Lung (tissue), 17 donors: ENCODE measurements at places on chromosomes 16 and 17. TPM values are rescaled to one million over a fixed set of nuclear protein-coding genes. Genes with fewer than 3 reads are reported as not detected.

GRCh38 chr16:17397499-17397891 lies 73.3 kb downstream of the XYLT1 start:
- peaks cover 19% of the 10 kb centered on the region for H3K4me1 ChIP-seq
- H3K4me3 ChIP-seq, result no peak overlapping the region
- H3K27ac ChIP-seq, result no peak overlapping the region
- peak; percentile 79 for DNase-seq

GRCh38 chr17:48543107-48543853 lies 1.6 kb downstream of the HOXB2 start:
- peak; percentile 49 for DNase-seq
- H3K36me3 ChIP-seq, result peaks cover 19% of the 10 kb centered on the region
- peaks cover 13% of the 10 kb centered on the region for H3K4me1 ChIP-seq
- peak overlapping the region; percentile 47 for H3K4me3 ChIP-seq
- H3K27me3 ChIP-seq, result no peaks in the 10 kb centered on the region
- H3K27ac ChIP-seq, result peak overlapping the region; percentile 76

DNA sequence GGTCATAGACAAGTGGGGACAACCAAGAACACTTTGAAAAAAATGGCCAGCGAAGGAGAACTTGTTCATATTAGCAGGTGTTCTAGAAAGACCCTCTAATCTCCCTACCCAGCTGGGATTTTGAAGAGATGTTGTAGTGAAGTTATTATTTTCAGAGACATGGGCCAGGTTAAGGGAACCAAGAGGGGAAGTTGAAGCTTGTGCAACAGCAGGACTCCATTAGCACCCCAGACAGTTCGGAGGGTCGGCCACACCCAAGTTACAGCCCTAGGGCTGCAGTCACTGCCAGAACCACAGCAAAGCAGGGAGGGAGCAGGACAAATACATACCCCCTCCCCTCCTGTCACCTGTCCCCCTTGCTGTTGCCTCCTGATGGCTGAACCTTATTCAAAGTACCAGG lies 42.3 kb downstream of the WSB1 start:
- DNase-seq, result no peak
- no peak overlapping the region for H3K27ac ChIP-seq
- H3K4me3 ChIP-seq, result no peak overlapping the region
- H3K36me3 ChIP-seq, result no peaks in the 10 kb centered on the region

- peaks cover 5% of the 10 kb centered on the region for H3K4me1 ChIP-seq
- peak overlapping the region; percentile 75 for H3K27ac ChIP-seq
- H3K36me3 ChIP-seq, result no peaks in the 10 kb centered on the region
- DNase-seq, result peak; percentile 99
These were observed 9.3 kb upstream of the WBP2 start for GRCh38 chr17:75864448-75864871.

GRCh38 chr17:35982409-35983191 lies 1.3 kb upstream of the CCL16 start:
- no peaks in the 10 kb centered on the region for H3K4me1 ChIP-seq
- H3K27ac ChIP-seq, result no peak overlapping the region
- no peak for DNase-seq
- no peaks in the 10 kb centered on the region for H3K36me3 ChIP-seq
- no peak overlapping the region for H3K4me3 ChIP-seq

GRCh38 chr17:67374329-67375053 lies 2.6 kb upstream of the PITPNC1 start:
- no peaks in the 10 kb centered on the region for H3K36me3 ChIP-seq
- no peaks in the 10 kb centered on the region for H3K27me3 ChIP-seq
- DNase-seq, result peak; percentile 84

- H3K4me1 ChIP-seq, result no peaks in the 10 kb centered on the region
- H3K27ac ChIP-seq, result no peak overlapping the region
- H3K4me3 ChIP-seq, result no peak overlapping the region
These were observed 19.0 kb downstream of the UNKL start for GRCh38 chr16:1395444-1396031.

DNA sequence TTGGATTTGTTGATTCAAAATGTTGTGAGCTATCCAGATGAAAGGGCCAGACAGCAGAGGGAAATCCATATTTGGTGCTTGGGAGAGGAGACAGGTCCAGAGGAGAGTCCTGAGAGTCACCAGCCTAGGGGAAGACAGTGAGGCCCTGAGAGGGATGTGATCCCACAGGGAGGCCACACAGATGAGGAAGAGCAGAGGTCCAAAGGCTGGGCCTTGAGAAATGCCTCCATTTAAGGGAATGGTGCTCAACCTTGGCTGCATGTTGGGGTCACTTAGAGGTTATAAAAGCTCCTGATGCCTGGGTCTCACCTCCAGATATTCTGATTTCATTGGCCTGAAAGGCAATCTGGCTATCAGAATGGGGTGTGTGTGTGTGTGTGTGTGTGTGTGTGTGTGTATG lies 194.9 kb downstream of the UTP18 start:
- DNase-seq, result no peak
- no peaks in the 10 kb centered on the region for H3K4me1 ChIP-seq
- H3K27ac ChIP-seq, result no peak overlapping the region
- no peak overlapping the region for H3K4me3 ChIP-seq
- no peaks in the 10 kb centered on the region for H3K36me3 ChIP-seq
- H3K27me3 ChIP-seq, result no peaks in the 10 kb centered on the region

DNA sequence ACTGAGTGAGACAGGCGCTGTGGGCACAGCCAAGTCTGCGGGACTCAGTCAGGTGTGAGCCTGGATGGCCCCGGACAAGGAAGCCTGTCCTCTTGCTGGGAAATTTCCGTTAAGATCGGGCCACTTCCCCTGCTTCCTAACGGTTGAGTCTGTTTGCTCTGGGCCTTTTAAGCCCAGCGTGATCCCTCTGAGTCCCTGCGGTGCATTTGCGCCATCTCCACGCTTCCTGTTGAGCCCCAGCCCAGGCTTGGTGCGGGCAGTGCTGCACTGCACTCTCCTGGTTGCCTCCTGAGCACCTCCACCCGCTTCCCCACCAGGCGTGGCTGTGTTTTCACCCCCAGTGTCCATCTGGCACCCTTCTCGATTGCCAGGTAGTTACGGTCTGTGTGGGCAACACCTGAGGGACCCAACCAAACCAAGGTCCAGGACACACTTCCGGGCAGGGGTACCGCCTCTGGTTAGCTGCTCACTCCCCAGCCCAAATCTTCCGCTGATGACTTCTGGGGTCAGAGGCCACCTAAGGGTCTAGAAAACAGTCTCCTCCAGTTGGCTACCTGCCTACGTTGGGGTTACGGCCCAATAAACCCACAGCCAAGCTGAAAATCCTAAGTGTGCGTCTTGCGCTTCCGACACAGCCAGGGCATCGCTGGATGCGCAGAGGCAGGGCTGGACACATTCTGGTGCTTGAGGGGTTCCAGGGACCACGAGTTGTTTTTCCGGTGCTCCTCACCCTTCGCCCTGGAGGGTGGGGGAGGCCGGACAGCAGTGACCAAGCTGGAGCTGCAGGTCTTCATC lies 1.4 kb upstream of the SLC25A10 start:
- peaks cover 9% of the 10 kb centered on the region for H3K27me3 ChIP-seq
- DNase-seq, result no peak
- peak overlapping the region; percentile 15 for H3K27ac ChIP-seq
- peaks cover 2% of the 10 kb centered on the region for H3K36me3 ChIP-seq
- peaks cover 2% of the 10 kb centered on the region for H3K4me1 ChIP-seq

- H3K27me3 ChIP-seq, result no peaks in the 10 kb centered on the region
- H3K4me3 ChIP-seq, result no peak overlapping the region
- H3K27ac ChIP-seq, result no peak overlapping the region
These were observed 19.7 kb downstream of the NUP88 start for GRCh38 chr17:5399767-5400166.

- H3K27ac ChIP-seq, result no peak overlapping the region
- H3K27me3 ChIP-seq, result no peaks in the 10 kb centered on the region
- no peaks in the 10 kb centered on the region for H3K4me1 ChIP-seq
- H3K36me3 ChIP-seq, result no peaks in the 10 kb centered on the region
These were observed 303.4 kb downstream of the SLC39A11 start for GRCh38 chr17:72788950-72789585.

GRCh38 chr16:57720142-57720575 lies 15.4 kb upstream of the KATNB1 start:
- DNase-seq, result peak; percentile 36
- H3K36me3 ChIP-seq, result no peaks in the 10 kb centered on the region
- H3K27ac ChIP-seq, result no peak overlapping the region

- H3K27ac ChIP-seq, result no peak overlapping the region
- no peaks in the 10 kb centered on the region for H3K36me3 ChIP-seq
- H3K27me3 ChIP-seq, result no peaks in the 10 kb centered on the region
- DNase-seq, result no peak
- H3K4me3 ChIP-seq, result no peak overlapping the region
These were observed 5.7 kb upstream of the METTL9 start for GRCh38 chr16:21593530-21594289.

Gene PRAC2
- polyA plus RNA-seq, result not detected

Gene KREMEN2
- polyA plus RNA-seq, result 0.06 TPM

Gene CX3CL1
- 24.9 TPM for polyA plus RNA-seq

Gene VAT1L
- polyA plus RNA-seq, result 0.16 TPM
